HTR-8/SVneo (cell line): ENCODE measurements at places on chromosomes 6 and 20.

DNA sequence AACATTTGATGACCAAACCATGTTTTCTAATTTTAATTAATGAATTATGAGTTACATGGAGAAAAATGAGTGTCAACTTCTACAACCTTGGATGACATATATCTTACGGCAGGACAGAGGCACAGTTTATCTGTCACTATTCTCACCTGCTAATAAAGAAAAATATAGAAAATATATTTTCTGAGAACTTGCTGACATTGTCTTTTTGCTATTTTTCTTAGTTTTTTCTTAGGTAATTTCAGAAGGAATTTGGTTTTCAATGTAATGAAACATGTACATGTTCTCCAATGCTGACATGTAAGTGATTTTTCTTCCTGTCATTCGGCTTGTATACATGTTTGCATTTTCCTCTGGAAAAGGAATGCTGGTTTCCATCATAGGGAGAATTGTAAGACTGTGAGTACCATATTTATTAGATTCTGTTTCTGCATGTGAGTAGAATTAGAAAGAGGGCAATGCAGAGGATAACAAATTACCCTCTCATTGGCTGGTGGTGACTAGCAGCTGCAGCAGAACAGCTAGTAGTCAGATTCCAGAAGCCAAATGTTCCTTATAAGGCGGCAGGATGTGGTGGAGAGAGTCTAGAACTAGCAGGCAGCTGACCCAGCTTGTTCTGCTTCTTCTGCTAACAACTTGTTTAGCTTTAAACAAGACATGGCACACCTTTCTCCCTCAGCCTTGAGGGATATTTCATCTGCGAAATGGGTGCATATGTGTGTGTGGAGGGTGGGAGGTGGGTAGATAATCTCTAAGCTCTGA, 132.8 kb upstream of the SPACA1 start:
- no peak for DNase-seq

- no peak for DNase-seq
Observed at GRCh38 chr6:122330315-122330714, 69.1 kb upstream of the HSF2 start.

GRCh38 chr6:71072508-71072907, 115.6 kb upstream of the B3GAT2 start:
- no peak for DNase-seq

GRCh38 chr6:132643547-132643946, 15.4 kb downstream of the TAAR1 start:
- no peak for DNase-seq

DNA sequence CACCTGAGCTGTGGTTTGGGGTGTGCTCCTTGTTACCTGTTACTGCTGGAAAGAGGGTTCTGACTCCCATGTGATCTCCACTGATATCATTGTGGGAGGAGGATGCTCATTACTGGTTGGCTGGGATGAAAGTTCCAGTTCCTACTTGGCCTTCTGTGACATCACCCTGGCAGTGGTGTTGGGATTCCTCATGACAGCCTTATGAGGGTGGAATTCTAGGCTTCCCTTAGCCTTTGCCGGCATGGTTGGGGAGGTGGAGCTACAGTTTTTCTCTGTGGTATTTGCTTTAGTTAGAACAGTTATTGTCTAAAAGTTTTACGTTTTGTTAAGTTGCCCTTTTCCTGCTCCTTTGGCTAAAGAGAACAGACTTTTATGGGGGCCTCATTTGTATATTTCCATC, 112.1 kb downstream of the AFG1L start:
- no peak for DNase-seq

DNA sequence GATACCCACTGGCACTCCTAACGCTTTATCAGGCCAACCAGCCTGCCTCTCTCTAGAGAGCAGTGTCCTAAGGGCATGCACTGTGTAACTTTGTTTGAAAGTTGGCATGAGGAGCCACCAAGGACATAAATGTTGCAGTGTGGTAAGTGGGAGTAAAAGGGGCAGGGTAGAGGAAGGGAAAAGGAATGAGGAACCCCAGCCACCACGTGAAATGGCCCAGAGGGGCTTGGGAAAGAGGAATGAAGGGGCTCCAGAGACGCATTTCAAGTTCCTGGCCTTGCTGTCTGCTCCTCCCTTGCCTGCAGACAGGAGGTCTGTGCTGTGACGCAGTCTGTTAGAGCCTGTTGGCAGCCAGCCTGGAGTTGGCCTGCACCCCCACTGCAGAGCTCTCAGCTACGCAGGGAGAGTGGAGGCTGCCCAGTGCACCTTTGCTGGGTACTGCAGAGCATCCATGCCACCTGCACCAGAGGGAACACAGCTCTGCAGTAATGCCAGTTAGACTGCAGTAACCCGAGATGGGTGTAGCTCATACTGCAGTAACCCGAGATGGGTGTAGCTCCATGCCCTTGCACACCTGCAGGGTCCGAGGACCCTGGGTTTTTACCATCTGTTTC, 86.8 kb upstream of the SNAP25 start:
- DNase-seq, result no peak

GRCh38 chr20:31967830-31968249, at the start of gene XKR7:
XKR7 (plus strand) TSS chr20:31968151; CDS start chr20:31968176, 25 bp downstream.
- DNase-seq, result no peak

GRCh38 chr6:80340280-80340679, 233.8 kb downstream of the BCKDHB start:
- no peak for DNase-seq
